Ascending aorta (tissue), 2 donors: ENCODE measurements at places on chromosomes 11 and 22. TPM values are rescaled to one million over a fixed set of nuclear protein-coding genes. Genes with fewer than 3 reads are reported as not detected.

Gene DGAT2
- 26.2 TPM for total RNA-seq

DNA sequence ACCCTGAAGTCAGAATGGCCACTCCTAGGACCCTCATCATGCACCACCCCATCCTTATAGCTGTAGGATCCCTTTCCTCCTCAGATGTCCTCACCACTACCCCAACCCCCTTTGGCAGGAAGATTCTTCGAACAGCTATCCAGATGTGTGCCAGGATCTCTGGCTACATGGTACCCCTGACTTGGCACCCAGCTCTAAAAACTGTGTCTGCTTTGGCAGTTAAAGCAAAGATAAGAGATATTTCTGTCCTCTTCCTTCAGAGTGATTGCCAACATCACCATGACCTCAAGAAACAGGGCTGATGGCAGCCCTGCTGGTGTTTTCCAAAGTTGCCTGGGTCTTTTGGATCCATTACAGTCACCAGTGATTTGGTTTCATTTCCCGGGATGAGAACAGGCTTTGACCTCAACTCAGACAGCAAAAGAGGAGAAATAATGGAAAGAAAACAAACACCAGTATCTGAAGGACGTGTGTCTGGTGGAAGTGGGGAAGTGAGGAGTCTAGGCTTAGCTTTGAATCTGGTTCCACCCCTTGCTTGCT is 4.3 kb upstream of the NRIP3 start:
- H3K27me3 ChIP-seq = no peaks in the 10 kb centered on the region
- H3K27ac ChIP-seq = no peak overlapping the region
- no peaks in the 10 kb centered on the region for H3K36me3 ChIP-seq

Gene GAB4
- total RNA-seq = not detected

DNA sequence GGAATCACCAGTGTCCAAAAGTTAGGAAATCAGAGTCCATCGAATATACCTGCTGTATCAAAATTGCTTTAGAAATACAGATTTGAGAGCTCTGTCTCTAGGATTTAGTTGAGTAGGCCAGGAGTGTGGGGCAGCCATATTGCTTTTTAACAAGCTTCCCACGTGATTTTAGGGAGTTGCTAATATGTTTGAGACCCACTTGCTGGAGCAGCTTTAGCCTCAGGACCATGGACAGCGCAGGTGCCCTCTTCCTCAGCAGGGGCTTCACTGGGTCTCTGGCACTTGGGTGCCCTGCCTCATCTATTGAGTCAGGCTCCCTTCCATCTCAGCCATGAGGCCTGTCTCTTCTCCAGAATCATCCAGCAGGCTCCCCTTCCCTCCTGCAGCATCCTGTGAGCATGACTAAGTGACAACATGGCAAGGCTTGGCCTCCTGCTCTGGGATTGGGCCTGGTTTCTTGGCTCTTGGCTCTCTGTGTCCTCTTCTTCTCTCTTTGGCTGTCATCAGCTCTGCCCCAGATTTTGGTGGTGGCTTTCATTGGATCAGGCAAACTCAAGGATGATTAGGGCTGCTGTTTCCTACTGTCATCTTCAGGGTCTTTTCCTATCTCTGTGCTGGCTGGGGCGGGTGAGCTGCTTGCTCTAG is 70.0 kb downstream of the SGSM1 start:
- no peaks in the 10 kb centered on the region for H3K27me3 ChIP-seq
- DNase-seq = no peak
- no peak overlapping the region for H3K27ac ChIP-seq
- no peak overlapping the region for H3K4me3 ChIP-seq

Gene LMNTD2
- 1.1 TPM for total RNA-seq

GRCh38 chr11:68950762-68951161 is 30.0 kb downstream of the MRGPRD start:
- H3K36me3 ChIP-seq = no peaks in the 10 kb centered on the region
- H3K27ac ChIP-seq = no peak overlapping the region
- no peak overlapping the region for H3K4me3 ChIP-seq
- DNase-seq = no peak

GRCh38 chr11:33552756-33553155 is 147.9 kb downstream of the C11orf91 start:
- DNase-seq = no peak
- no peaks in the 10 kb centered on the region for H3K27me3 ChIP-seq
- H3K27ac ChIP-seq = no peak overlapping the region
- H3K36me3 ChIP-seq = no peaks in the 10 kb centered on the region

- H3K36me3 ChIP-seq = no peaks in the 10 kb centered on the region
- peak overlapping the region; percentile 87 for H3K27ac ChIP-seq
- H3K27me3 ChIP-seq = no peaks in the 10 kb centered on the region
- DNase-seq = no peak
- peak overlapping the region; percentile 30 for H3K4me3 ChIP-seq
- peaks cover 44% of the 10 kb centered on the region for H3K4me1 ChIP-seq
These were observed 4.6 kb downstream of the TSPAN32 start for GRCh38 chr11:2306452-2306823.

GRCh38 chr11:104736502-104736901 is 161.8 kb downstream of the CASP12 start:
- no peak for DNase-seq
- no peaks in the 10 kb centered on the region for H3K27me3 ChIP-seq
- H3K36me3 ChIP-seq = no peaks in the 10 kb centered on the region
- no peak overlapping the region for H3K4me3 ChIP-seq
- no peak overlapping the region for H3K27ac ChIP-seq

DNA sequence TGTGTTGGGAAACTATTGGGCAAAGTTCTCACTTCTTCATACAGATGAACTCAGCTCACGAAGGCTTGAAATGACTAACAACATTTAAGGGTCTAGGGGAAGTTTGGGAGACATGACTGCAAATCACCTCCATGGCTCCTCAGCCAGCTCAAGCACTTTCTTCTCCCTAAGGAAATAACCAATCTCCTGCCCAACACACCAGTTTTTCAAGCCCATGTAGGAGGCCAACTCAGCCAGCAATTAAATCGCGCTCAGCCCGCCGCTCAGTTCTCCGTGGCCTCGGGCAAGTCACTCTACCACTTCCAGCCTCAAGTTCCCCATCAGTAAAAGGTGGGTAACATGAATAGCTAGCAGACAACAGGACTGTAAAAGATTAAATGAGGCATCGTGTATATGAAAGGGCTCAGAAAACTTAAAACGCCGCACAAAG is 796 bp downstream of the POLDIP3 start:
- H3K4me1 ChIP-seq = peaks cover 10% of the 10 kb centered on the region
- H3K36me3 ChIP-seq = peaks cover 8% of the 10 kb centered on the region
- H3K27me3 ChIP-seq = no peaks in the 10 kb centered on the region
- peak overlapping the region; percentile 98 for H3K27ac ChIP-seq
- H3K4me3 ChIP-seq = peak overlapping the region; percentile 87

Gene PYGM
- 13.9 TPM for total RNA-seq

- H3K27me3 ChIP-seq = no peaks in the 10 kb centered on the region
- no peak overlapping the region for H3K27ac ChIP-seq
- H3K4me1 ChIP-seq = no peaks in the 10 kb centered on the region
- H3K4me3 ChIP-seq = no peak overlapping the region
These were observed 397.5 kb downstream of the ETS1 start for GRCh38 chr11:128189823-128190222.

Gene SCGB1C1
- not detected for total RNA-seq

DNA sequence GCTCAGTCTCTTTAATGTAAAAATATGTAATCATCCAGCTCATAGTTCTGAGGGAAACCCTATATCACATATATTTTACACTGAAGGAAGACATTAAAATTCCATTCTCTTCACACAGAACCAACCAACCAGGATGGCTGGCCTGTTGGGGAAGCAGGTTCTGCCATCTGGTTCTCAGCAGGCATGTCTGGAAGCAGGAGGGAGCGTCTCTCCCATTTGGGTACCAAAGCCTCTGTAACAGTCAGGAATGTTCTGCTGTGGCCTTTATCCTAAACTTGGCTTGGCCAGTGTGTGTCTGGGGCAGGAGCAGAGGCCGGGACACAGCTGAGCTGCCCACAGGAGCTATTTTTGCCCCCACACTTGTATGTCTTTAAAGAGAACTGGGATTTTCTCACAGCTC is 29.2 kb downstream of the SGSM3 start:
- no peak overlapping the region for H3K4me3 ChIP-seq
- H3K4me1 ChIP-seq = no peaks in the 10 kb centered on the region
- peaks cover 36% of the 10 kb centered on the region for H3K36me3 ChIP-seq

Gene PKDREJ
- not detected for total RNA-seq

DNA sequence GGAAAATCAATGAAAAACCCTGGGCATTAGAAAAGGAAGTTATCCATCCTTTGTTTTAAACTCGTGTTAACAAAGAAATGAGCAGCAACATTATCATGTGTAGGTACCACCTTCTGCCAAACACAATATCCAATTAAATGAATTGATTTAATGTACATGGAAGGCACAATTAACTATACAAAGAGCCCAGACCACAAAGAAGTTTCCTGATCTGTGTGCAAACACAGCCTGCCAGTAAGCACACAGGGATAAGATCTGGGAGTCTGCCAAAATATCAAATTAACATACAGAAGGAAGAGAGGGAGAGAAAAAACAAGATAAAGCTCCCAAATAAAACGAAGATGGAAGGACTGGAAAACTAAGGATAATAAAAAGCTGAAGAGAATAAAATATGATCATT is 54.1 kb upstream of the SLC25A1 start:
- H3K27me3 ChIP-seq = no peaks in the 10 kb centered on the region
- H3K27ac ChIP-seq = no peak overlapping the region
- DNase-seq = no peak
- no peaks in the 10 kb centered on the region for H3K36me3 ChIP-seq
- H3K4me1 ChIP-seq = no peaks in the 10 kb centered on the region

Gene MMP7
- total RNA-seq = not detected

Gene CRYBB2
- not detected for total RNA-seq

DNA sequence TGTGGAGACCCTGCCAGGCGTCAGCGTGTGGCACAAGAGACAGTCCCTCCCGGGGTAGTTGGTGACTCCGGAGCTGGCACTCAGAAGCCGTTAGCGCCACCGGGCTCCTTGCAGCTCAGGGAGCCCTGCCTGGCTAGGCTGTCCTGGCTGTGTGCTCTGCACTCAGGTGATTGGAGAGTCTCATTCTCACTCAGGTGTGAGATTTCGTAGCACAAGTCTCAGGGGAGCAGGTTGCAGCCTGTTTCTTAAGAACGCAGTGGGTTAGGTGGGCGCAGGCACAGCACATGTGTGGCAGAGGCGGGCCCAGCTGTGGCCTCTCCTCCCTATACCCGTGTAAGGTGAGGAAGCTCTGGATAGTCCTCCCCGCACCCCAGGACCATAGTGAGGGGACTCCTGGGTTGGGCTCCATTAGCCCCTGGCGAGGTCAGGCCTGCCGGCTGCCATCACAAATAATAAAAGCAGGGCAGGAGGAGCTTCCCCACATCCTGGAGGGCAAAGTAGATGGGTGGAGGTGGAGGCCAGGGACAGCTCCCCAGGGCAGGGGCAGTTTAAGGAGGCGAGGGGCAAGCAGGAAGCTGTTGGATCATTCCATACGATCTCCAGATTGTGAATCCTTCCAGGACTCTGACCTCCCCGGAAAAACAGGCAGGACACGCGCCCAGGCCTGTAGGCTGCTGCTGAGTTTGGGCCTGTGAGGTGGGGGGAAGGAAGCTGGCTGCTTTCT is 39.4 kb downstream of the SBF1 start:
- no peaks in the 10 kb centered on the region for H3K4me1 ChIP-seq
- peaks cover 82% of the 10 kb centered on the region for H3K36me3 ChIP-seq
- H3K27ac ChIP-seq = no peak overlapping the region
- no peak overlapping the region for H3K4me3 ChIP-seq
- no peaks in the 10 kb centered on the region for H3K27me3 ChIP-seq
- DNase-seq = no peak

DNA sequence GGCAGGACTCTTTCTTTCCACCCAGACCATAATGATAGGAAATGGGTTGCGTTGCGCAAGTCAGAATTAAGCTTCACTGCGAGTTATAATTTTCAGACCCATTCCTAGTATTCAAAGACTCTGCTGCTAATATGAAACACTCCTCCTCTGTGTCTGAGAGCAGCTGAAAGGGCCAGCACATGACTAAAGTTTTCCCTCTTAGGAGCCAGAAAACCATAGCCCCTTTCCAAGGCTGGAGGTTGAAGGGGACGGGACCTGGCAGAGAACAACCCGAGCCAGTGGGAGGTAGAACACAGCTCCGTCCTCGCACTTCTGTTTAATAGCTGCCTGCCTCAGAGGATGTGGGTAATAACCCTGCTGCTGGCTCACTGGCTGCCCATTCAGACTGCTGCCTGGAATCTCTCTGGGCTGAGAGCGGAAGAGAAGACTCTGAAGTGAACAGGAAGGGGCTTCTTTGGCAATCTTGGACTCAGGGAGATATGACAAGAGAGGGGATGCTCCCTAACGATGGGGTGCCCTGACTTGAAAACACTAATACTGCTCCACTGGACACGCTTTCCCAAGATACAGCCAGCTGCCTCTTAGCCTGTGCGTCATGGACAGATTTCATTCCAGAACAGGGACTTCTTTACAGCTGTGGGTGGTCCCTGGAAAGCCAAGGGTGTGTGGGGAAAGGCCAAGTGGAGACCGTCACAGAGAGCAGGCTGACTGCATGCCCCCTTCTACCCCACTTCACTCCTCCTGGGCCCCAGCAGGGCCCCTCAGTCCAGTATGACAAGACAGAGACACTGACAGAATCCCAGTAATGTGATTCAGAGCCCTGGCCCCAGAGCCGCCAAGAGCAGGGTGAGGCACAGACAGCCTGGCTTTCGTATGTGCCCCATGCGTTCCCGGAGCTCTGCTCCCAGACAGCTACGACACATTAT is 156.9 kb downstream of the FEZ1 start:
- DNase-seq = no peak
- H3K27ac ChIP-seq = no peak overlapping the region
- no peaks in the 10 kb centered on the region for H3K4me1 ChIP-seq
- H3K27me3 ChIP-seq = no peaks in the 10 kb centered on the region

Gene LRRC75B
- 22.7 TPM for total RNA-seq

DNA sequence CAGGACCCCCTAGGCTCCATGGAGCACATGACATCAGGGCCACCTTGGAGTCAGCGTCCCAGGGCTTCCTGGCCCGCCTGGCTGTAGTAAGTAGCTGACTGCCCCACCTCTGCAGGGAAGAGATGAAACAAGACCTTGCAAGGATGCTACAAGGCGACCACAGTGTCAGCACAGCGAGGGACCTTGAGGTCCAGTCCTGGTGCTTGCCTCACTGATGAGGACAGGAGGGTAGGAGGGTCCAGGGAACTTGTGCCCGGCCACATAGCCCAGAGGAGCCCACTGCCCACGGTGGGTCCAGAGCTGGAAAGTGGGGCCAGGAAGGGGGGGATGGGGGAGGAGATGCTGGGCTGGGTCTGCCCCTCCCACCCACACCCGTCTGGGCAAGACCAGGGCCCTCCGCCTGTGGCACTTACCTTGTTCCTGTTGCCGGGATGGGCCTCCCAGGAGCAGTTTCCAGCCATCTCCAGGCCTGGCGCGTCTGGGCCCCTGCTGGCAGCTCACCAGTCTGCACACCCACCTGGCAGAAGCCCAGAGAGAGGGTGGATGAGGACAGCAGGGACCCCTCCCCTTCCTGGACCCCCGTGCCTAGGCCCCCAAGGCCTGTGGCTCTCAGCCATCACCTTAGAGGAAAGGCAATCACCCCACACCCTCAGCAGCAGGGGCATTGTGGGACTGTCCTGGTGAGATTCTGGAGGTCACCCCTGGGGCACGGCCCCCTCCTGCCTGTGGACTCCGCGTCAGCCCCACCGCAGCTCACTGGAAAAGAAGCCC is 3.4 kb downstream of the MRGPRF start:
- H3K27me3 ChIP-seq = no peaks in the 10 kb centered on the region
- no peak for DNase-seq
- peak overlapping the region; percentile 95 for H3K27ac ChIP-seq
- H3K4me3 ChIP-seq = peak overlapping the region; percentile 84
- peaks cover 35% of the 10 kb centered on the region for H3K36me3 ChIP-seq

Gene SAA2
- total RNA-seq = 77.4 TPM

- no peaks in the 10 kb centered on the region for H3K27me3 ChIP-seq
- no peak overlapping the region for H3K4me3 ChIP-seq
- no peak for DNase-seq
These were observed 12.0 kb upstream of the STK33 start for GRCh38 chr11:8605971-8606563.
